ENCODE measurements at places on chromosomes 5 and 9.
A peak's percentile ranks its signal among the peaks of the same experiment; 100 is the strongest.

GRCh38 chr5:113090336-113091106 lies 113.9 kb downstream of the DCP2 start:
- DNase-seq, result no peak

DNA sequence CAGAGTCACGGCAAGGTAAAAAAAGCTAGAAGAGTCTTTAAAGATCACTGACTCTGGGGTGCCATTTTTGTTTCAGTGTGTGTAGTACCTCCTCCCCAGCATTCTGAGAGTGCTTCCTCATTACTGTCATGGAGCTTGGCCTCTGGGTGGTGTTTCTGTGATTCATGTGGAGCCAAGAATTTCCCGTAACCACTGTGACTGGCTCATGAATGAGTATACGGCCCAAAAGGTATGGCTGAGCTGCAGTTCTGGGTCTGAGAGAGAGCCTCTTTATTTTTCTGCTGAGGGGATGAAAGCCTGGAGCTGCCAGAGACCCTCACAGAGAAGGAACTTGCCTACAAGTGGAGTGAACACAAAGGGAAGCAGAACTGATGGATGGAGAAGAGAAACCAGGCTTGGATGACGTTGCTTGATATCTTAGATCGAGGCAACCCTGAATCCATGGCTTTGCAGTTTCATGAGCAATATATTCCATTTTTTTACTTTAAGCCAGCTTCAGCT lies 85.6 kb downstream of the PTTG1 start:
- DNase-seq, result no peak

DNA sequence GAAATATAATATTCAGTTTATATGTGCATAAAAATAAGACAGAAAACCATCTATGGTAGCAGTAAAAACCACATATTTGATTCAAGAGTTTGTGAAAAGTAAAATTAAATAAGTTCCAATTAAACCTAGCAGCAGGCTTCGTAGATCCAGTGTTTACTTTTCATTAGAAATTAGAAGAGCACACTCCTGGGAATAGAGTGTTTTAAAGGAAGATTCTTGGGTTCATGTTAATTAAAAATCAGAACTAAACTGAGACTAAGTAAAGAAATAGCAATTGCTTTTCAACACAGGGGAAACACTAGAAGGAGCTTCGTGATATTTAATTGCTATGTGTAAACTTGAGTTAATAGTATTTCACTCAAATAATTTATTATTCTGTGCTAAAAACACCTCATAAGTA lies 1097.8 kb upstream of the CDH18 start:
- DNase-seq, result no peak

GRCh38 chr5:3602785-3603502 lies 7.3 kb downstream of the IRX1 start:
- DNase-seq, result no peak

- no peak for DNase-seq
Measured at GRCh38 chr5:150408231-150408943, 4.3 kb downstream of the CD74 start.

GRCh38 chr5:175460126-175460525 lies 16.1 kb upstream of the DRD1 start:
- DNase-seq, result no peak

DNA sequence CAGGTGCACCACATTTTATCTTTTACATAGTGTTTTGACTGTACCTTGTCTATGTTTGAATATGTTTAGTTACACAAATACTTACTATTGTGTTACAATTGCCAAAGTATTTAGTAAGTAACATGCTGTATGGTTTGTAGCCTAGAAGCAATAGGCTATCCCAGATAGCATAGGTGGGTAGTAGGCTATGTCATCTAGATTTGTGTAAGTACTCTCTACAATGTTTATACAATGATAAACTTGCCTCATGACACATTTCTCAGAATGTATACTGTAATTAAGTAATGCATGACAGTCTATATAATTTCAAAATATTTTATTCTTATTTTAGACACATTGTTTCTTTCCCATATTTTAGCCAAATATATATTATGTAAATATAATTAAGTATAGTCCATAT lies 836.8 kb upstream of the CDH9 start:
- DNase-seq, result no peak

DNA sequence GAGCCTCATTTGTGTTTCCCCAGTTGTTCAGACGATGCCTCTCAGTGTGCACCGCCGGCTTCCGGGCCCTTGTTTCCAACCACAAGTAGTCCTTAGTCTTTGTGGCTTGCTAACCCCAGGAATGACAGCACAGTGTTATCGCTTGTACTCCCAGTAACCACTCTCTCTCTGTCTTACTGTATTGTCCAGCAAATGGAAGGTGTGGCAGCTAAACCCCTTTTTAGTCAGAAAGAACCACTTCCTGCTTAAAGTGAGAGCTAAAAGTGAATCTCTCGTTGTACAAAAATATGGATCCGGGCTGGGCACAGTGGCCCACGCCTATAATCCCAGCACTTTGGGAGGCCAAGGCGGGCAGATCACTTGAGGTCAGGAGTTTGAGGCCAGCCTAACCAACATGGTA lies 61.3 kb downstream of the ENC1 start:
- no peak for DNase-seq

DNA sequence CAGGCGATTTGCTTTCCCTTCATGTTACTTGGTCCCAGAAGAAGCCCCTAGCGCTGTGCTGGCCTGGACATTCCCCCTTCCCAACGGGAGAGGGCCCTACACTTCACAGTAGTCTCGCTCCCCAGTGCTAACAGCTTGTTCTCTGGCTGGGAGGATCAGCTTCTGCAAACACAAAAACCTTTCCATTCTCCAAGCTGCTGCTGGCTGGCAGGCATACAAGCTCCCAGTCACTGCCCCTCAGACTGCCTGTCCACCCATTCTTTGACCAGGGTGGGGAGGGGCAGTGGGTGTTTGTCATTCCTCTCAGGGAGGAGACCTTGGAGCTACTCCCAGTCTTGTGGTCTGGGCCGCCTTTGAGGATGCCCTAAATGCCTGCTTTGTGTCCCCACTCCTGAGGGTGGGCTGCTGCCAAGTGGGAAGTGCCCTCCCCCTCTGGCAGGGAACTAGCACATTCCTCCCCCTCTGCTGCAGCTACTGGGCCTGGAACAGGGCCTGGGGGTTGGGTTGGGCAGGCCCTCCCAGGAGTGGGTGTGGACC lies 20.8 kb downstream of the ENHO start:
- DNase-seq, result no peak

DNA sequence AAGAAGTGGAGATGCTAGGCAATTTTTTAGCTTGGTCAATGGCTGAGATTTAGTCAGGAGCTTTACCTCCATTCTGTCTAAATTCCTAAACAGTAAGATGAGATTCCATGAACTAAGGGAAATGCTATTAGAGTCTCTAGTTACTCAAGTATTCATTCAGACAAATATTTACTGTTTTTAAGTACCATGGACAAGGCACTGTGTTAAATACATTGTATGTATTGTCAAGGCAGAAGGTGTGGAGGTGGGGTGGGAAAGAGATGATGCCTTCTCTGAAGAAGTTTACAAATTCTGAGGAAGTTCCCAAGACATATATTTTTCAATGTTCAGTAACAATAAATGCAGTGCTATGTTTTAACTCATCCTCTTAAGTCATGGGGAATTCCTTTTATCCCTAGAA lies 459.9 kb upstream of the NMUR2 start:
- DNase-seq, result no peak

DNA sequence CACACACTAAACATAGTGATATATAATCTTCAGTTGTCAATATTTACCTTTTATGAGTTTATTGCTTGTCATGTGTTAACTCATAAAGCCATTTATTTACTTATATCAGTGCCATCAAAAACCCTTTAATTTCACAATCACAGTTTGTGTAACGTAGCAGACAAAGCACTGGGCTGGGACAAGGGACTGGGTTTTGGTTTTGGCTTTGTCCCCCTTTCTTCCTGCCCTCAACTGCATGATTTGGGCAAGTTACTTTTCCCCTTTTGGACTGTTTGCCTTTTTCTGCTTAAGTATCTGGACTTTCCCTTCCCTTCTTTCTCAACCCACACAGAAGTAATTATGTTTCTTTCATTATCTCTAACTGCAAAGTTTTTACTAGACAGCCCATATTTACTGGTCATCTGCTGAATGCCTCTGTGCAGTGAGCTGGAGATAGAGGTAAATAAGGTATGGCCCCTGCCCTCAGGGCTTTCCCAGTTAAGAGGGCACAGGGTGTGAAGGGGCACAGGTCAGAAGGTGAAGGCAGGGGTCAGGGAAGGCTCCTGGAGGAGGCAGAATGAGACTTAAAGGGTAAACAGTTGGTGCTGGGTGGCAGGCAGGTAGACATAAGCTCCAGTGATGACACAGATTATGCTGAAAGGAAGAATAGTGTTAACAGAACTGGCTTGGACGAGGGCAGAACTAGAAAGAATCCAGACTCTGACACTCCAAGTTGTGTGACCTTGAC lies 14.8 kb upstream of the NR3C1 start:
- DNase-seq, result no peak

DNA sequence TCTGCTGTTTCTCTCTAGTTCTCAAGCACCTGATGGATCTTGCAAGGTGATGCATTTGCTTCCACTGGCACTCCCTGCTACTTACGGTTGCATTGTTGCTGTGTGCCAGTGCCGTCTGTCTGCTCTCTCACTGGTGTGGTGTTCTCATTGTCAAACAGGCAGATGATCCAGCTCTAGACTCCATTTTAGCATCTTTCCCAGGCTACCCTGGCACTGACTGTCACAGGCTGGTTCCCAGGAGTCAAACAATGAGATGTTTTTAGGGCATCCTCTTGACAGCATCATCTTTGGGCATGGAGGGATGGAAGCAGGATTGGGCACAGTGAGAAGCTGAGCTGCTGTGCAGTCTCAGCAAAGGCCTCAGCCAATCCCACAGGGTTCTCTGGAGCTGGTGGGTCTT lies 12.9 kb downstream of the MTRR start:
- no peak for DNase-seq

- DNase-seq, result no peak
Measured at GRCh38 chr5:146284016-146284415, 54.6 kb upstream of the POU4F3 start.

DNA sequence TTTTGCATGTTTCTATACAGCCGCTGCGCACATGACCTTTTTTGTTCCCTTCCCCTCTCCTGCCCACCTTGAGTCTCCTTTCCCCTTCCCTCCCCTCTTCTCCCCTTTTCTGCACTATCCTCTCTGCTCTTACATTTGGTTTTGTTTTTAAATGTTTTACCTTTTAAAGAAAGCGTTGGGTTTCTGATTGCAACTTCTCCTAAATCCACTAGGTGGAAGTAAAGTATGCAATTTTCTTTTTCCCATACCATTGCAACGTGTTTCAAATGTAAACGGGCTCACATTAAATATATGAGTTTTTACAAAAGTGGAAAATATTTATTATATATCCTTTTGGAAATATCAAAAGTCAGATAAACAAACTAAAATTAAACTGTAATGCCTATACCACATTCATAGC lies 500.9 kb downstream of the DIRAS2 start:
- DNase-seq, result no peak

GRCh38 chr5:171207256-171207847 lies 101.7 kb upstream of the TLX3 start:
- DNase-seq, result no peak

DNA sequence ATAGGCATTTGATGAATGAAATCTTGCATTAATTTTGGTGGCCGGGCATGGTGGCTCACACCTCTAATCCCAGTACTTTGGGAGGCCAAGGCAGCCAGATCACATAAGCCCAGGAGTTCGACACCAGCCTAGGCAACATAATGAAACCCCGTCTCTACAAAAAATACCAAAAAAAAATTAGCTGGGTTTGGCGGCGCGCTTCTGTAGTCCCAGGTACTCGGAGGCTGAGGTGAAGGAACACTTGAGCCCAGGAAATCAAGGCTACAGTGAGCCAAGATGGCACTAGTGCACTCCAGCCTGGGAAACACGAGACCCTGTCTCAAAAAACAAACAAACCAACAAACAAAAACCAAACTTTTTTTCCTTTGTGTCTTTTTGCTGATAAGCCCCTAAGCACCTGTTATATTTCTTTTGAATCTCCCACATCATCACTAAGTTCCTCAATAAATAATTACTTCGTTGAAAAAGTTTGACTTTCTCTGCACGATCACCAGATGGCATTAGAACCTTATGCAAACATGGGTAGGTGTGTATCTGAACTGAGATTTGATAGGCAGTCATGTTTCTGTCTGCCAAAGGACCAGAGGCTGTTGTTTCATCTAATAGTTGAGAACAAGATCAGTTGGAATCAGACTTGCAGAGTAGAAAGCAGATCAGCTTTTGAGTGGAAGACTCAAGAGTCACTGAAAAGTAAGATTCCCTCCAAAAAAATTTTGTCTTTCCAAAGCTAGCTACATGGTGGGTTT lies 5.5 kb upstream of the MATR3 start:
- no peak for DNase-seq

DNA sequence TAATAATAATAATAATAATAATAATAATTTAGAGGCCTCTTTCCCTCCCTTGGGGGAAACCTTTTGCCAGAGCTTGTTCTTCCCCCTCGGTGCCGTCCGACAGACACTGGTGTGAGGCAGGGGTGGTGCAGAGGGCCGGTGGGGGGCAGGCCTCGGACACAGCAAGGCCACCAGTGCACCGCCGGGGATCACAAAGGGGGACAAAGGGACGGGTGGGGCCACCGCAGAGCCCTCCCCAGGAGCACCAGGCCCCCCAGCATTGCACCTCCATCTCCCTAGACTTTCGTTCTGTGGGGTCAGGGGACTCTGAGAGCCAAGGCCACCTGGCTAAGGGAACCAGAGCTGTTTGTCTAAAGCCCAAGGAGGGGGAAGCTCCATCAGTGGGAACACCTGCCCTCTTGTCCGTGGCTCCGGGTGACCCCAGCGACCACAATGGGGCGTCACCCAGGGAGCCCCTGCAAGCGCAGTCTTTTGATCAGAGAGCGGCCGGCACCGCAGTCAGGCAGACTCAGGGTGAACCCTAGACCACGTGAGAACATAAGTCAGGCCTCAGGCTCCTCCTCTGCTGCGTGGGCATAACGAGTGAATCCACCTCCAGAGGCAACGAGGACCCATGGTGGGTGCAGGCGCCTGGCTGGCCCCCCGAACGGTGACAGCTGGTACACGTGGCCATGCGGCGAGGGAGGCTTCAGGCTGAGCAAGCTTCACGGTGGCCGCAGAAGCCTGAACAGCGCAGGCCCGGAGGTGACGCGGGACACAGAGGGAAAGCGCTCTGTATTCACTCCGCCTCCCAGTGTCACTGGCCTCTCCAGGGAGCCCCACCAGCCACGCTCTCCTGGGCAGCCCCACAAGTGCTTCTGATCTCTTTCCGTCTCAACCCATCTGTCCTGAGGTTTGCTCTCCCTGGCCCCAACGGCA lies 12.0 kb upstream of the QSOX2 start:
- no peak for DNase-seq

GRCh38 chr9:124330011-124330697 lies 72.4 kb downstream of the NEK6 start:
- no peak for DNase-seq

DNA sequence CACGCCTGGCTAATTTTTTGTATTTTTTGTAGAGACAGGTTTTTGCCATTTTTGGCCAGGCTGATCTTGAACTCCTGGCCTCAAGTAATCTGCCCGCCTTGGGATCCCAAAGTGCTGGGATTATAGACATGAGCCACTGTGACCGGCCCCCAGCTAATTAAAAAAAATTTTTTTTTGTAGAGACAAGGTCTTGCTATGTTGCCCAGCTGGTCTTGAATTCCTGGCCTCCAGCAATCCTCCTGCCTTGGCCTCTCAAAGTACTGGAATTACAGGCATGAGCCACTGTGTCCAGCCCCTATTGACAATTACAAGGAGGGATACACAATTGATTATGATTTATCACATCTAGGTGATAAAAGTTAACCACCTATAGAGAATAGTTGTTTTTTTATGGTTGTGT lies 59.5 kb downstream of the NR2F1 start:
- DNase-seq, result no peak

GRCh38 chr5:175444060-175444904 lies at the start of gene DRD1:
TSS of gene DRD1 (minus strand) at chr5:175444182. CDS start at chr5:175443099, 1,083 bp downstream.
- DNase-seq, result peak; percentile 54

GRCh38 chr5:88879724-88880123 lies 3.3 kb downstream of the MEF2C start:
- no peak for DNase-seq

Data from right lobe of liver (tissue), 6 donors.